ENCODE measurements at places on chromosomes 12 and 14.

DNA sequence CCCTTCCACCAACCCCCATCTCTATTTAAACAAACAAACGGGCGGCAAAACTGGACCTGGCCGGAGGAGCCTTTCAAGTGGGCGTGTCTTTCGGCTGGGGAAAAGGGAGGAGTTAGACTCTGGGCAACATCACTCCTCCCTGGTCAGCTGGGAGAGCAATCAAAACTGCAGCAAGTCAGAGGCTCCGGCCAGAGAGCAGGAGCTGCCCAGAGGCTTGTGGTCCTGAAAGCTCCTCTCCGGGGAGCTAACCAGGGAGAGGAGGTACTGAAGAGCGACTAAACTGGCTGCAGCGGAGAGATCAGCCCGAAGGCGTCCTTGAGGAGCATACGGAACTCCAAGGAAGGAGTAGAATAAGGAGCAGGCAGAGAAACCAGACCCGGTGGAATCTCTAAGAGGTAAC is at the start of gene NEUROD4:
TSS of gene NEUROD4 (plus strand) at position 191 of the 400 bp plus-strand sequence. CDS start 6,466 bp downstream, outside the sequence.
- DNase-seq = no peak

DNA sequence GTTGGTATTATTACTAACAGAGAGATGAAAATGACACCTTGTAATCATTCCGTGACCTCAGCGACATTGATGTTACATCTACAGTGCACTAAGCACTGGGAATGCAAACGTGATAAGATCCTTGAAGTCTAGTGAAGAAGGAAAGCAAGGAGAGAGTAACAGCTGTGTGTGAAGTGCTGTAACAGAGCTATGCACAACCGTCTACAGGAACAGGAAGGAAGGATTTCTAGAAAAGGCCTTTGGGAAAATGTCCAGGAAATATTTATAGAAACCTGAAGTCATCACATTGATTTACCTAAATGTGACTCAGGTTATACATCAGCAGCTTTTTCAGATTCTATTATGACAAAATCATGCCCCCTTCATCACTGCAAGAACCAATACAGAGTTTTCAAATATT is 304.2 kb upstream of the AMIGO2 start:
- DNase-seq = no peak

GRCh38 chr14:58557242-58557641 is 80.5 kb upstream of the DACT1 start:
- DNase-seq = no peak

DNA sequence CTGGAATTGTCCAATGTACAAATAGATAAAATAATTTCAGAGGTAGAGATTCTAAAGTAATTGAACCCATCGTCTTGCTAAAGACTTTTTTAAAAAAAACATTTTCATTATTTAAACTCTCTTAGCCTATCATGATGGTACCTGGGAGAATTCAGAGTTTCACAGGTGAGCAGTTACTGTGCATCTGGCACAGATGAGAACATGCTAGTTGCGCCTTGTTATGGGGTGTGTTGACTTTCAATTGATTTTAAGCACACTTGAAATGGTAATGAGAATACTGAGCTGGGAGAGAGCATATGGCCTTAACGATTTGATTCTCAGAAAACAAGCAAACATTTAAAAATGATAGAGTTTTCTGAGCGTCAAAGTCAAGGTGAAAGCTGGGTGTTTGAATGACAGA is 66.6 kb downstream of the FLRT2 start:
- DNase-seq = no peak

- DNase-seq = no peak
Measured at GRCh38 chr14:69360438-69361108, 37.5 kb downstream of the ERH start.

DNA sequence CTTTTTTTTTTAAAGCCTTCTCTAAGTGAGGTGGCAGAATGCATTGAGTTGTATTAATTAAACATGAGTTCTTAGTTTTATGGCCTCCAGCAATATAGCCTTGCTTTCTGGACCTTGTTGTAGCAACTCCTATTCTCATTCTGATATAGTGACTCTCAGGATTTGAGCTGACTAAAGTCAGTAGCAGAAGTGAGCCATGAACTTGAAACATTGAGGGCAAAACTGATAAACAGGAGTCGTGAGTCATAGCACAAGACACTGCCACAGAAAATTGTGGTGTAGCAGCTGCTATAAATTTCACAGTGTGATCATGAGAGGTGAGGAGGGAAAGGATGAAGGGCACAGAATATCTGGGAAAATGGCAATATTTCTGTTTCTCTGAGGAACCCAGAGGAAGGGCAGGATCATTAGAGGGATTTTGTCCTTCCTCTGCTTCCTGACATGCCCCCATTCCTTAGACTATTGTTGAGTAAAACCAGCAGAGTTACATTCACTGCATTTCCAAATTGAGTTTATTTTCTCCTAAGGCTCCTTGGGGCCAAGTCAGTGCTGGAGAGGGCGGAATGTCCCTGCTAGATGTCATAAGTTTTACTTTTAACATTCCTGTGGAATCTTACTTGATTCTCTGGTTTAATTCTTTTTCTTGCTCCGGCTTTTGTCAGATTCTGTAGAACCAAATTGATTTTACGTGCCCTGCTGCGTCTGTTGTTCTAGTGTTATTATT is 7.5 kb downstream of the KLRG1 start:
- DNase-seq = no peak

GRCh38 chr12:101789171-101789570 is 41.6 kb downstream of the GNPTAB start:
- DNase-seq = no peak

GRCh38 chr12:133057446-133057845 is 20.1 kb downstream of the ZNF84 start:
- DNase-seq = no peak

- DNase-seq = no peak
Measured at GRCh38 chr12:12723681-12724420, 6.7 kb downstream of the CDKN1B start.
